Type B pancreatic cell (in vitro differentiated cells): ENCODE measurements at places on chromosomes 3 and 15. TPM values are rescaled to one million over a fixed set of nuclear protein-coding genes. Genes with fewer than 3 reads are reported as not detected.

DNA sequence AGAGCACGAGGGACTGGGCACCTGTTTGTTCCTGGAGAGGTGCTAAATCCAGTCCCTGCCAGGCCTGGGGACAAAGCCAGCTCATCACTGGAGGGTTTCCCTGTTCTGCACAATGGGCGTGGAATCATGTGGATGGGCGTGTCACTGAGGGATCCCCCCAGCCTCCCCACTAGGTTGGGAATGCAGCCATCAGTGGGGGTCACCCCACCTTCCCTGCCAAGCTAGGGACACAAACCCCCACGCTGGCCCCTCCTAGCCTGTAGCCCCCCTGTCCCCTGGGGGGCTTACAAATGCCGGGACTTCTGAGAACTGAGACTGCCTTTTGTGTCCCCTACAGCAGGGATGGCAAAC, 61.9 kb downstream of the NSMCE3 start:
- no peaks in the 10 kb centered on the region for H3K36me3 ChIP-seq
- H3K4me1 ChIP-seq, result peaks cover 16% of the 10 kb centered on the region

Gene VEPH1
- total RNA-seq, result 5.9 and 8.6 TPM in 2 replicates

DNA sequence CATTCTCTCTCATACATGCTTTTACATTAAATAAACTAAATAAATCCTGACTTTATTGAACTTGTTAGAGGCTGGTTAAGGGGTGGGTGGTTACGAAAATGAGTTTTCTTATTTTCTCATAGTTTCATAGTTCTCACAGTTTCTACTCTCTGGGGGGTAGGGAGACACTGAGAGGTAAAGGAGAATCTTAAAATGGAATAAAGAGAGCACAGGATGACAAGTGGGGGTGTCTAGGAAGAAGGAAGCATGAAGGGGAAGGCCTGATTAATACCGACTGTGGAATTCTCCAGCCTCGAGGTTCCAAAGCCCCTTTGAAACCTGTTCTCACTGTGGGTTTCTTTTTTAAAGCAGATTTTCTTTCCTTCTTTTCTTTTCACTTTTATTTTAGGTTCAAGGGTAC, 66.4 kb upstream of the TRA2B start:
- DNase-seq, result no peak
- H3K36me3 ChIP-seq, result no peaks in the 10 kb centered on the region
- no peak overlapping the region for H3K4me3 ChIP-seq
- no peak overlapping the region for H3K27ac ChIP-seq
- peaks cover 6% of the 10 kb centered on the region for H3K27me3 ChIP-seq
- H3K4me1 ChIP-seq, result no peaks in the 10 kb centered on the region

DNA sequence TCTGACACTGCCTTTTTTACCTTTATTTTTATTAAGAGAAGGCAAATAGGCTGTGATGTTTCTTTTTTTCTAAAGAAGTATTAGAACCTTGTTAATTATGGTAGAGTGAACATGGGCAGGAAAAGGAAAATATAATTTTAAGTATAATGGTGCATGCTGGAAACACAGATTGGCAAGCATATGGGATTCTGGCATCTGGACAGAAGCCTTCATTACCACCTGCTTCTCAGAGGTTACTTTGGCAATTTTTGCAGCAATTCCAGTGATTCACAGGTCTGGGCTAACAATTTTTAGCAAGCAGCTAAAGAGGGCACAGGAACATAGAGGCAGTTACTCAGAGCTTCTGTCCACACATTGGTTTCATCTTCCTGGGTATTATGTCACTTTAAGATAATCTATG, 258.3 kb downstream of the DIPK2A start:
- no peak overlapping the region for H3K4me3 ChIP-seq
- DNase-seq, result no peak
- no peak overlapping the region for H3K27ac ChIP-seq
- no peaks in the 10 kb centered on the region for H3K27me3 ChIP-seq
- H3K36me3 ChIP-seq, result no peaks in the 10 kb centered on the region
- no peaks in the 10 kb centered on the region for H3K4me1 ChIP-seq

- H3K27ac ChIP-seq, result no peak overlapping the region
- peaks cover 24% of the 10 kb centered on the region for H3K4me1 ChIP-seq
- H3K27me3 ChIP-seq, result peaks cover 3% of the 10 kb centered on the region
- no peak overlapping the region for H3K4me3 ChIP-seq
- DNase-seq, result no peak
These were observed 8.9 kb upstream of the DUSP7 start for GRCh38 chr3:52065264-52065756.

DNA sequence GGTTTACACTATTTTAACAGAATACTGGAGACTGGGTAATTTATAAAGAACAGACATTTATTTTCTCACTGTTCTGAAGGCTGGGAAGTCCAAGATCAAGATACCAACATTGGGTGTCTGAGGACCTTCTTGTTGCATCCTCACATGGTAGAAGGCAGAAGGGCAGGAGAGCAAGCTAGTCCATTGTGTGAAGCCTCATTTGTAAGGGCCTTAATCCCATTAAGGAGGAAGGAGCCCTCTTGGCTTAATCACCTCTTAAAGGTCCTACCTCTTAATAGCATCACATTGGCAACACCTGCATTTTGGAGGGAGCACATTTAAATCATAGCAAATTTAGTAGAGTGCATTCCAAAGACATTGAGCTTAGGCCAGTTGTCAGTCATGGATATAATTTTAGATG, 26.2 kb downstream of the UBE2Q2 start:
- no peaks in the 10 kb centered on the region for H3K4me1 ChIP-seq
- no peak overlapping the region for H3K27ac ChIP-seq
- no peak for DNase-seq
- H3K36me3 ChIP-seq, result peaks cover 19% of the 10 kb centered on the region
- H3K27me3 ChIP-seq, result no peaks in the 10 kb centered on the region
- no peak overlapping the region for H3K4me3 ChIP-seq

- H3K4me1 ChIP-seq, result peaks cover 48% of the 10 kb centered on the region
- H3K27me3 ChIP-seq, result no peaks in the 10 kb centered on the region
- H3K4me3 ChIP-seq, result peak overlapping the region; percentile 41
- H3K27ac ChIP-seq, result no peak overlapping the region
- H3K36me3 ChIP-seq, result peaks cover 8% of the 10 kb centered on the region
These were observed 161.0 kb upstream of the CGNL1 start for GRCh38 chr15:57215326-57215725.

DNA sequence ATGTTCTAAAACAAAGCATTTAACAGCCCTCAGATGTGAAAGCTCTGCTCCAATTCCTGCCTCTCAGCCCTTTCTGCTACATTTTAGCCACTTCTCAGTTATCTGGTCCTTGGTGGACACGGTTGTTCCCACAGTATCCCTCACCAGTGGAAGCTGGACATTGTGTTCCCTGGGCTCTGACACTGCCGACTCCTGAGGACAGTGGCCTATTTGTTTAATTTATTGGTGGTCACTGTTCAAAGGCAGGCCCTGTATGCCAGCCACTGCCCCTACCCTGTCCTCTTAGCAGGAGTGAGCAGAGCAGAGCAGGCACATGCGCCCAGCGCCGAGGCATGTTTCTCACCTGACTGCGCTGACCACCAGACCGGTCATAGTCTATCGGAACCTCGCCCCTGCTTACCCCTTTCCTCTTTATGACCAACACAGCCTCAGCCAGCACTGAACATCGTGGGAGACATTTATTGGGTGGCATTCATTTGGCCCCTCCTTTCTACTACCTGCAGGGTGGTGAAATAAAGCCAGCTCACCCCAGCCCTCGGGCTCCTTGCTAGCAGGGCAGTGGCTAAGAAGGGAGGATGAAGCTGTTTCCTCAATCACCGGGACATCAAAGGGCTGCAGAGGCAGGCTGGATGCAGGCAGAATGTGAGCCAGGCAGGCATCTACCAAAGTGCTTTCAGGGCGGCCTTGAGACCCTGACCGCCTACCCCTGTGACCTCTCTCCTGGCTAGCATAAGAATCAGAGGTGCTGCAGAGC, 54.3 kb upstream of the HACD2 start:
- no peak overlapping the region for H3K27ac ChIP-seq
- DNase-seq, result no peak
- no peak overlapping the region for H3K4me3 ChIP-seq
- H3K4me1 ChIP-seq, result peaks cover 49% of the 10 kb centered on the region
- peaks cover 8% of the 10 kb centered on the region for H3K36me3 ChIP-seq

DNA sequence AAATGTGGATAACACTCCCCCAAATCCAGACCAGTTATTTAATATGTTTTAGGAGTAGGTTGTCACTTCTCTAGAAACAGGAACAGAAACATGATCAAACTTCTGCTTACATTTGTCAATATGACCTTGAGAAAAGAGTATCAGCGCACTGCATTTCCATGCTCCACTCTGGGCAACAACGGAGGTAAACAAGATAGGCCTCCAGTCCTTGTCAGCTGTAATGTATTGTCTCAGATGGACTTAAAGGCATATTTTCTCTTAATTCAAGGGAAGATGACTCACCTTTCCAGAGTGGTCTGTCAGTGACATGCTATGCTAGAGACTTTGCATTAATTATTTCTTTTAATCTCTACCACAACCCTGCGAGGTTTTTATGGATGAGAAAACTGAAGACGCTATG, 51.6 kb upstream of the TCF12 start:
- H3K4me3 ChIP-seq, result no peak overlapping the region
- H3K27ac ChIP-seq, result no peak overlapping the region
- H3K27me3 ChIP-seq, result no peaks in the 10 kb centered on the region
- H3K36me3 ChIP-seq, result no peaks in the 10 kb centered on the region
- peaks cover 10% of the 10 kb centered on the region for H3K4me1 ChIP-seq

DNA sequence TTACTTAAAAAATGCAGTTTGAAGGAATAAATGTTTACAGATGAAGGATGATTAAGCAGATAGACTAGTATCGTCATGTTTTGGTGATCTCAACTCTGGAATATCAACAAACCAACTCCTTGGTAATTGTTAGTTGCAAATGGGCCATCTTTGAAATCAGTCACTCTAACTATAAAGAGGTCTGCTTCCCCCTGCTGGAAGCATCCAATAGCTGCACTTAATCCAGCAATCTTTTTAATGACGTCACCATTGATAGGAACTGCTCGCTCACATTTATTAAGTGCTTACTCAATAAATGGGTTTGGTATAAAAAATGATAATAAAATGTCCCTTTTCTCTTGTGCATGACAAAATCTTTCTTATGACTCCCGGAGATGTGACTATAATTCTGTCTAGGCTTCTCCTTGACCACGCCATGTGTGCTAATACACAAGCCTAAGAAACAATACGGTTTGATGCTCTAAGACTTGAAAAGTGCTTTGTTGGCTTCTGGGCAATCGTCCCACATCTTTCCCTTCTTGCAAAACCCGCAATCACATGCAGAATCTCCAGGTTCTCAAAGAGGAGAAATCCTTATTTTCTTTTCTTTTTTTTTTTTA, 227.6 kb upstream of the POU1F1 start:
- no peaks in the 10 kb centered on the region for H3K4me1 ChIP-seq
- no peak overlapping the region for H3K27ac ChIP-seq
- no peak for DNase-seq
- H3K36me3 ChIP-seq, result no peaks in the 10 kb centered on the region
- no peak overlapping the region for H3K4me3 ChIP-seq
